ENCODE measurements at places on chromosomes 12 and 14. TPM values are rescaled to one million over a fixed set of nuclear protein-coding genes. Genes with fewer than 3 reads are reported as not detected.
A peak's percentile ranks its signal among the peaks of the same experiment; 100 is the strongest.

DNA sequence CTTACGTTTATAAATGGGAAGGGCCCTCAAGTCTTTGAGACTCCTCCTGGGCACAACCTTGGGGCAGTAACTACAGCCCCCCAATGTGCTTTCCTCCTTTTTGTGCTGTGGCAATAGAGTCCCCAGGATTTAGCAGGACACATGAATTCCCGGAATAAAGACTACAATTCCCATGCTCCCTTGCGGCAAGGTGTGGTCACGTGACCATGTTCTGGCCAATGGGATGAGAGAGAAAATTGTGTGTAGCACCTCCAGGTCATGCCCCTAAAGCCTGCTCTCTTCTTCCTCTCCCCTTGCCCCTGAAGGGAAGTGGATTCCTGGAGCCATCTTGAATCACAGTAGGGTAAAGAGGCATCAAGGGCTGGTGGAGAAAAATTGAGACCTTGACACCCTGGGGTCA, 295.1 kb upstream of the SFSWAP start:
- peak; percentile 44 for DNase-seq

DNA sequence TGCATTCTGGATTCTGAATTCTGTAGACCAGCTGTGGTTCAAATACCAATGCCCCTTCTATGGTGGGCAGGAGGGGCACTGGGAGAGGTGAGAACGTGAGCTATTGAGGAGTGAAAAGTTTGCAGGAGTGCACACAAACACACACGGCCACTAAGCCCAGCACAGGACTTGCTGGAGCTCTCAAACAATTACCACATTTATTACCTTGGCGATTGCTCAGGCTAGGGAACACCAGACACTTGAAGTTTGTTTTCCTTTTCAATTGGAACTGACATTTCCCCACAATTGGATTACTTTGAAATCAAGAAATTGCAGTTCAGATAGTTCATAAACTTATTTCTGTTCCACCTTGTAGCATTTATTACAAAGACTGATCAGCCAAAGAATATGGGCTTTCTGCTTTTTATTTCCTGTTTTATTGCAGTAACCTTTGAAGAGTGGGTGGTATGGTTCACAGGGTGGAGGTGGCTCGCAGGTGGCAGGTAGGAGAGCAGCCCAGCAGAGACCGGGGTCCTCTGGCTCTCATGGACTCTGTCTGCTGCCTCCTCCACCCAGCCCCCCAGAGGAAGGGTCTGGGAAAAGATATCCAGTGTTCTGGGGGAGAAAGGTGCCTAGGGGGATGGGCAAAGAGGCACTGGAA, 429.8 kb upstream of the CCDC196 start:
- DNase-seq, result no peak

ANO4 gene
- 1.7 TPM for total RNA-seq

- DNase-seq, result no peak
These were observed 56.1 kb upstream of the FBRSL1 start for GRCh38 chr12:132433641-132434395.

- DNase-seq, result no peak
These were observed 70.9 kb downstream of the RESF1 start for GRCh38 chr12:32030151-32030550.

DNA sequence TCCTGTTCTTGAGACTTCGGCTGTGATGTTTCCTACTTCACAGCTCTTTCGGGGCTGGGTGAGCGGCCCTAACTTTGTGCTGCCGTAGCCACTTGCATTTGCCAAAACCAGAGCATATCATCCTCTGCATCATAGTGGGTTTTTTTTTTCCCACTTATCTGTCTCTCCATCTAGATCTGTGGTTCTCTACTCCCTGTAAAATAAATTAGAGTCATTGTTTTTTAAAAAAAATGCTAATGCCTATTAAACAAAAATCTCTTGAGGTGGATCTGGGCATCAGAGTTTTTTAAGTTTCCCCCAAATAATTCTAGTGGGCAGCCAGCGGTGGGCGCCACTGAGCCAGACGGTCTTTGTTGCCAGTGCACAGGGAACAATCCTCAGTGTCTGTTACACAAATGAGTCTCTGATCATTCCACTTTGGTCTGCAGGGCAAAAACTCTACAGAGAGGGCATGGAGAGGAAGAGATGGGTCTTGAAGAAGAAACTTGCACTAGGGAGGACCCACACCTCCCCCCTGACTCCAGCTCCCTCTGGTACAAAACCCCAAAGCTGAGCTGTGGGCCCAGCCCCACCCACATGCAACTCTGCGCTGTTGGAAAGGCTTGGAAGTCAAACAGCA, 62.4 kb upstream of the BCL2L14 start:
- no peak for DNase-seq

GRCh38 chr14:24851837-24852236, 198.1 kb downstream of the STXBP6 start:
- DNase-seq, result no peak

SLC6A15 gene
- total RNA-seq, result 0.07 TPM

- no peak for DNase-seq
These were observed 108.1 kb downstream of the ERC1 start for GRCh38 chr12:1099158-1099557.

- no peak for DNase-seq
These were observed 258.1 kb downstream of the EGLN3 start for GRCh38 chr14:33692762-33693161.

DNA sequence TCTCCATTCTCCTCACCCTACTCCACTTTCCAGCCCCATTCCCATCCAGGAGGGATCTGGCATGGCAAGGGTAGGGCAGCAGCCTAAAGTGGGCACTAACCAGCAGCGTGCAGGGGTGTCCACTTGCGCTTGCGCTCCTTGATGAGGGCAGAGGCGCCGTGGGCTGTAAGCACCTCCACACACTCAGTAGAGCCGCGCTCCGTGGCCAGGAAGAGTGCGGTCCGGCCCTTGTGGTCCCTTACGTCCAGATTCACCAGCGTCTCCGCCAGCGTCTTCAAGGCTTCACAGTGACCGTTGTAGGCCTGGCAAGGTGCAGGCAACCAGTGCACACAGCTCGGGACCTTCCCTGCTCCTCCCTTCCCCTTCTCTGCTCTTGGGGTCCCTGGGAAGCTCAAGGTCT, 10.3 kb downstream of the ANKRD52 start:
- DNase-seq, result no peak

LRRC10 gene
- not detected for total RNA-seq

DNA sequence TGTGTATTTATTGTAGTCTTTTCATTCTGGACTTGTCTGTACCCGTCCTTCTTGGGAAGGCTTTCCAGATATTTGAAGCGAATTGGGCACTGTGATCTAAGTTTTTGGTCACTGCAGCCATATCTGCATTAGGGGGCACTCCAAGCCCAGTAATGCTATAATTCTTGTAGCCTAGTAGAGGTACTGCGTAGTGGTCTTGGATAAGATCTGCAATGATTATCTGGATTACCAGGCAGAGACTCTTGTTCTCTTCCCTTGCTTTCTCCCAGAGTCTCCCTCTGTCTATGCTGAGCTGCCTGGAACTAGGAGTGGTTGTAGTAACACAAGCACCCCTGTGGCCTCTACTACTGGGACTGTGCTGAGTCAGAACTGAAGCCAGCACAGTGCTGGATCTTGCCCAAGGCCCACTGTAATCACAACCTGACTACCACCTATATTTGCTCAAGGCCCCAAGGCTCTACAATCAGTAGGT, 30.0 kb downstream of the SLC38A2 start:
- peak; percentile 56 for DNase-seq

DNA sequence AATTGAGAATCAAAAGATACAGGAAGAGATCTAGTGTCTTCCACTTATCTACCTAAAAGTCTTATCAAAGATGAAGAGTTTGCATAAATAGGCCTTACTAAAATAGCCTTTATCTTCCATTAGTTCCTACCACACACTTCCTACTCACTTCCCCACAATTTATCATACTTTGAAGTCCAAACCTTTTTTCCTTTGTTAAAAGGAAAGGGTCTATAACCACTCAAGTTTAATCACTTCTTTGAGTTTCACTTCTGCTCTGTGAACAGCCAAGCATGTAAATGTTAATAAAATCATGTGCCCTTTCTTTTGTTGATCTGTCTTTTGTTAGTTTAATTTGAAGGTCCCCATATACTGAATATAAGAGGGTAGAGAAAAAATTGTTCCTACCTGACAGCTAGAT, 114.5 kb downstream of the PHLDA1 start:
- DNase-seq, result no peak

DLGAP5 gene
- total RNA-seq, result 72.8 TPM

- DNase-seq, result no peak
These were observed 2.0 kb upstream of the KRT75 start for GRCh38 chr12:52436000-52436827.

DNA sequence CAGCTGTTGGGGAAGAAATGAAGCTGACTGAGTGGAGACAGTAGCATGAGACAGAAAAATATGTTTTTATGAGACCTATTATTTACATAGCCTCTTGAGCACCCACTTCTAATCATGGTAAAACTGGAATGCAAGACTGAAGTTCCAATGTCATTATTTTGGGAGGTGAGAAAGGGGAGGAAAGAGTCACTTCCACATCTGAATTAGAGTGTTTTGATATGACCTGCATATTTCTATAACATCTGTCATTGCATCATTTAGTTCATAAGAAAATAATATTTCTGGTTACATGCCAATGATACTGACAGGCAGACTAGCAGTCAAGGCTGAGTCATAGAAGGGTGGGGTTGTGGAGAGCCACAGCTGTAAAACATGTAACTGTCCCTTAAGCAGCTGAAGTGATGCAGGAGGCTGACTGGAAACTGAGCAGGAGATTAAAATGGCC, 26.7 kb downstream of the NTN4 start:
- DNase-seq, result peak; percentile 52

GRCh38 chr14:54665946-54666345, 99.0 kb downstream of the SAMD4A start:
- no peak for DNase-seq

NEUROD4 gene
- total RNA-seq, result not detected

All from HCT116 (cell line).